ENCODE measurements at places on chromosomes 7 and 10. TPM values are rescaled to one million over a fixed set of nuclear protein-coding genes. Genes with fewer than 3 reads are reported as not detected.

The ARMC10 gene
- 34.8 TPM for total RNA-seq

The PPP1R3C gene
- total RNA-seq: 3.9 TPM

The MGAM2 gene
- total RNA-seq: not detected

The BTBD16 gene
- total RNA-seq: not detected

The IFIT1B gene
- not detected for total RNA-seq

The KLHL7 gene
- total RNA-seq: 27.4 TPM

The PRSS37 gene
- not detected for total RNA-seq

The CTTNBP2 gene
- total RNA-seq: 2.5 TPM

The PTPRN2 gene
- 0.74 TPM for total RNA-seq

The GRM8 gene
- total RNA-seq: not detected

The TMEM176B gene
- not detected for total RNA-seq

The TMEM176A gene
- total RNA-seq: 0.15 TPM

Data from bronchus fibroblast of lung (primary cell).